ENCODE measurements at places on chromosomes 11 and 22. TPM values are rescaled to one million over a fixed set of nuclear protein-coding genes. Genes with fewer than 3 reads are reported as not detected.

The KCNJ1 gene
- not detected for total RNA-seq

- no peak for DNase-seq
These were observed 10.9 kb upstream of the NAALADL1 start for GRCh38 chr11:65069217-65069616.

DNA sequence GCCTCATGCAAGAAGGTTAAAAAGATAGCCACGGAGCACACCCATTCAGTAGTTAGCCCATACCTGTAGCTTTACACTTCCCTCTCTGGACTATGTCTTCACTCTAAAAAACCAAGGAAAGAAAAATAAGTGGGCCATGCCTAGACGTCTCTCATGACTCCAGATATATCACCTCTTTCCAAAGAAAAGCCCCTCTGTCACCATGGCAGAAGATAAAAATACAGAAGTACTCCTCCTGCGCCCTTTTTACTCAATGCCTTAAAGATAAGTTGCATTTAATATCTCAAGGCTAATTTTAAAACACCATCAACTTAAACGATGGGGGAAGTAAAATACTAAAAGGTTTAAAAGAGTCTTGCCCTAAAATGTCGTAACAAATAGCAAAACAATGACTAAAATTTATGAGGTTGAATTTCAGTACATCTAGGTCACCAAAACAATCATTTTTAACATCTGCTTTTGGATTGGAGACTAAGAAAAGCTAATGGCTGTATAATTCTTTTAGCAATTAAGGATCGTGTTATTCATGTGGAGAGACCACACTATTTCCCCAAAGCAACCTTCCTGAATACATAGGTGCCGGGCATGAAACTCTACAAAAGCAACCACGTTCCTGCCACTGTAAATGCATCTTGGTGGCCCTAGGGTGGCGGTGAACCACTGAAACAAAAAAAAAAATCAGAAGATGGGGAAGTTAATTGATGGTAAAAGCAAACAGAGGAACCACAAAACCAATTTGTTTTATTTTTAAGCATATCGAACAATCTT lies 46.0 kb downstream of the CELF1 start:
- DNase-seq, result no peak

DNA sequence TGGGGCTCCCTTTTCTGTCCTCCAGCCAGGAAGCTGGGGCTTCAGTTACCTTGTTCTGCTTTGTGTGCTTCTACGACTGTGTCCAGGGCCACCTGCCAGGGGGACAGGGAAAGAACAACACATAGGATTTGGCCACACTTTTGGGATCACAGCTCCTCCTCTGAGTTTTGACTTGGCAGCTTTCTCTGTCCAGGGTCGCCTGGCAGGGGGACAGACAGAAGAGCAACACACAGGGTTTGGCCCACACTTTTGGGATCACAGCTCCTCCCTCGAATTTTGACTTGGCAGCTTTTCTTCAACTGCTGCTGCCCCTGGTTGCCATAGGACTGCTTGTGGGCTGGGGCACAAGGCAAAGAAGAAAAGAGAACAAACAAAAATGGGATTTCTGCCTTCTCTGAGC lies 19.1 kb downstream of the INCENP start:
- no peak for DNase-seq

- no peak for DNase-seq
These were observed 1.8 kb upstream of the VSTM5 start for GRCh38 chr11:93852242-93852641.

DNA sequence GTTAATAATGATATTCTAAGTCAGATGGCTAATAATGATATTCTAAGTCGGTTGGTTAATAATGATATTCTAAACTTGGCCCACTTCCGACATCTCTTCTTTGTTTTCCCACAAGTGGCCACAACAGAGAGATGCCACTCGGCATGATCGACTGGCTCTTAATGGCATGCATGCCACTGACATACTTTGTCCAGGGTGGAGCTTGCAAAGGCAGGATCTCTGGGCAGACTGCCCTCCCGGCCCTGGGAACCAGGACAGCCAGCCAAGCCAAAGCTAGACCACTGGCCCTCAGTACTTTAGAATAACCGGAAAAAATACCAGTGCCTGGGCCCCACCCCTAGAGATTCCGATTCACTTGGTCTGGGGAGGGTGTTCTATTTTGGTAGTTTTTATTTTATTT lies 78.1 kb downstream of the KIAA1671 start:
- no peak for DNase-seq

Measured in naive thymus-derived CD4-positive, alpha-beta T cell (primary cell).